WTC11 (cell line): ENCODE measurements at places on chromosomes 5 and 9. TPM values are rescaled to one million over a fixed set of nuclear protein-coding genes. Genes with fewer than 3 reads are reported as not detected.

FAM200C gene
- total RNA-seq, result 5.4 to 7.2 TPM (median 6.3 TPM) in 3 replicates

C8G gene
- 0.85 to 1.7 TPM (median 1.5 TPM) in 3 replicates for total RNA-seq

PCDHA7 gene
- 2.3 to 2.7 TPM (median 2.4 TPM) in 3 replicates for total RNA-seq

NOXA1 gene
- 2.9 to 5.9 TPM (median 4.8 TPM) in 3 replicates for total RNA-seq

DNA sequence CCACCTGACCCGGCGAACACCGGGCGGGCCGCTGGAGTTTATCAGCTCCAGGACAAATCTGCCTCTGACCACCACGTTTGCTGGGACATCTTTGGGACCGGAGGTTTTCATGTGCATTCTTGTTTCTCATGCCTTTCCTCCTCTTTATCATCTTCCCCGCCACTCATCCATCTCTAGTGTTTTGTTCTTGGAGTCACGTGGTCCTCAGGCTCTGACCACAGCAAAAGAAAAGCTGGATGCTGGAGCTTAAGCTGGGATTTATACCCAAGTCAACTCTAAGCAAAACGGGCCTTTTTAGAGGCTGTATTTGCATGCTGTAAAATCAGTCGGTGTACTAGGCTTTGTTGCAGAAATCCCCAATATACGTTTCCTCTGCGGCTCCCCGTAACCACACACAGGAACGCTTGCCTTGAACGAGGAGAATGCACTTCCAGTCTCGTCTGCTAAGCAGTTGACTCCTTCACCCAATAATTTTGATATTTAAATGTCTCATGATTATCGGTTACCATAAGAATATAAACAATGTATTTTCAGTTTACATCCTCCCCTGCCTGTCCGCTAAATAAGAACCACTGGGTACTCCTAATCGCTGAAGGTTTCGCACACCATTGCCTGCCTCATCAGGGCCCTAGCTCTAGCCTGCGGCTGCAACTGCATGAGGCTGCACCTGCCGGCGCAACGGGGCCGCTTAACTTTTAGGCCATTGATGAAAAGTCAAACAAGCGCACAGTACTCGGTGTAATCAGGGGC, 560 bp upstream of the NDUFS6 start:
- DNase-seq, result no peak

DNA sequence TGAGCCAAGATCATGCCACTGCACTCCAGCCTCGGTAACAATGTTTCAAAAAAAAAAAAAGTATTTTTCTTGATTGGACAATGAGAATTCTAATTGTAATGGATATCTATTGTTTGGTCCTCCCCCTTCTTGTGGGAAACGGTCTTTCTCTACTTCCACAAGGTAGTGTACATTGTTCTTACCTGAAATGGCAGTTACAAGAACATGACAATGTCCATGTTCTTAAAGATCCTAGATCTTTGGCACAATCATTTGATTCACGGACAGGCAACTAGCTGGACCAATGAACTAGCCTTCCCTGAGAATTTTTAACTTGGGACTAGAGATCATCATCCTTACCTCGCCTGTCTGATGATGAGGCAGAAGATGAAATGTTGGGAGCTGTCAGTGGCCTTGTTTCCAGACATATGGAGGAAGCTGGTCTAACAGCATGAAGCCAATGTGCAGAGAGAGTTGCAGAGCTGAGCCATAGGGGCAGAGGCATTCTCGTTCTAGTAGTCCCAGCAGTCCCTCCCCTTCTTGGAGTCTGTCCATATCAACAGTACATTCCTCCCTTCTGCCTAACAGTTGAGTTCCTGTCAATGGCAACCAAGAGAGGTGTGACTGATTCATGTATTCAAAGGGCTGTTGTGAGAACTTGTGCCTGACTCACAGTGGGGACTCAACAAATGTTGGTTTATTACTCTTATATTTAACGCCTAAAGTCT, 2.1 kb upstream of the MARCHF6 start:
- no peak for DNase-seq

GRCh38 chr5:9283021-9283420, 262.9 kb downstream of the SEMA5A start:
- no peak for DNase-seq

- DNase-seq, result no peak
These were observed 387.0 kb upstream of the DMAC1 start for GRCh38 chr9:8186560-8186959.

- DNase-seq, result no peak
These were observed 246.6 kb downstream of the ARL15 start for GRCh38 chr5:54063817-54064216.

GRCh38 chr9:21082671-21083070, 4.9 kb upstream of the IFNB1 start:
- no peak for DNase-seq

GRCh38 chr5:109374625-109375024, 35.1 kb downstream of the PJA2 start:
- no peak for DNase-seq

DNA sequence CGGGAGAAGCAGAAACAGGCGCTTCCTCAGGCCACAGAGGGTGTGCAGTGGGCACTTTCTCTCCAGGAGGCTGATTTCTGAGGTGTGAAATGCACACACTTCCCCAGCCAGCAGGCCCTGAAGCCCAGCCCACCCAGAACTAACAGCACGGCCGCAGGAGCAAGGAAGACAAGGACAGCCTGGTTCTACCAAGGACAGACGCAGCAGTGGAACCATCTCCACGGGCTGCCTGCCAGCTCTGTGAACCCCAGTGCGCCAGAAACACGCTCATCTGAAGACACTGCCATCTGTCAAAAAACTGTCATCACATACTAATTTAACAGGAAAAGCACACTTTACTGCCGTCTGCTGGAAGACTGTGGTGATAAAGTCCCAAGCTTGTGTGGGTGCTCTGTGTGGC, 40.7 kb downstream of the MAPK9 start:
- no peak for DNase-seq

GRCh38 chr5:171978016-171978415, 28.4 kb downstream of the FBXW11 start:
- DNase-seq, result no peak
